GM04504 (cell line): ENCODE measurements at places on chromosomes 16 and 17.

- no peak for DNase-seq
Observed at GRCh38 chr17:16001226-16001897, 1.7 kb downstream of the TTC19 start.

DNA sequence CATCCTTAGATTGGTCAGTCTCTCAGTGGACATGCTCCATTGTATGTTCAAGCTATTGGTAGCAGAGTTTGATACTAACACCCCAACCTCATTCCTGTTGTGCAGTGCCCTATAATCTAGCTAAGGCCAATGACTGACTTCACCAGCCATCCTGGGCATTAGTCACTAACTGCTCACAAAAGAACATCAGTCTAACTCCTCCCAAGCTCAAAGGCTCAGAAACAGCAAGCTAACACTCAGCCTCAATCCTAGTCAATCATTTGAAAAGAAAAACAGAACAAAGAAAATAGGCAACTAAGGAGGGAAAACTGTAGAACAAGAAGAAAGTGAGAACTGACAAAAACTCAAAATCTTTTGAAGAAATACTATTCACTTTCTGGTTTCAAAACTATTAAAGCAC, 199.1 kb upstream of the C17orf78 start:
- DNase-seq: no peak

DNA sequence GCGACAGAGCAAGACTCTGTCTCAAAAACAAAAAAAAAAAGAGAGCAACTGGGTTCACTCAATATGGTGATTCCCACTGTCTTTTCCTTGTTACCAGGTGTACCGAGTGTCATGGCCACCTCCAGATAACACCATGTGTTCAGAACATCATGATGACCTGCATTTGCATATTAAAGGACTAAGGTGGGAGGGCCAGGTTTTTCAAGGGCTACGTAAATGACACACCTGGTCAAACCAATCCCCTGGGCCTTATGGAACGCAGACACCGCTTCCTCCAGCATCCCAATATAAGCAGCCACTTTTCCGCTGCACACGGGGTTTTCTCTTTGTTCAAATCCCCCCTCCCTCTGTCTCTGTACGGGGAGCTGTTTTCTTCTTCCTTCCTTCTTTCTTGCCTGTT, 29.3 kb downstream of the WSCD1 start:
- DNase-seq: no peak

DNA sequence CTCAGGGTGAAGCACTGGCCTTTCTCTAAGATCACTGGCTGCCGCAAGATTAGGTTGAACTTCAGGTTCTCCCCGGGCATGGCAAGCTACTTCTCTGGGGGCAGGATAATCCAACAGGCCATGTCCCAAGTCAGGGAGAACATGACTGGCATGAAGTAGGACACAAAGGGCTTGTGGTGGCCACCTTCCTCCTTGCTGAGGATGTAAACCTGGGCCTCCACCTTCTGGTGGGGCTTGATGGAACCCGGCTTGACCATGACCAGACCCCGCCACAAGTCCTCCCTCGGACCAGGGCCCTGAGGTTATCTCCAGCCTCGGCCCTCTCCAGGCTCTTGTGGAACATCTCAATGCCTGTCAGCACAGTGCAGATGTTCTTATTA, 211.1 kb upstream of the WSB1 start:
- no peak for DNase-seq
